Adrenal gland (tissue), 19 donors: ENCODE measurements at places on chromosomes 1 and 21.

- no peak for DNase-seq
These were observed 20.3 kb upstream of the RBBP5 start for GRCh38 chr1:205142102-205142469.

GRCh38 chr1:29861922-29862321 lies 625.6 kb downstream of the PTPRU start:
- DNase-seq, result no peak

DNA sequence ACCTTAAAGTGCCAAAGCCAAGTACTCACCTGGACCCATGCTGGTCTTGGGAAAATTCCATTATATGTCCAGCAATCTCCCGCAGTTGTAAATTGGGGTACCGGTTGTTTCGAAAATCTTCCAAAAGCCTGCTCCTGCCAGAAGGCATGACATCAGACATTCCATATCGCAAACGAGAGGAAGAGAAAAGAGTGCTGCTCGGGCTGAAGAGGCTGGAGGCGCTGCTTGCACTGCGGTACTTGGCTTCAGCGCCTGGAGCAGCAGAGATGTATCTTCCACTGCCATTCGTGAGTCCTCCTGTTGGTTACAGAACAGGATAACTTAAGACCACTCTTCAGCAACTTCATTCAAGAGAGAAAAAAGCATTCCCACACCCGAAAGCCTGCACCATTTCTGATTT lies 45.1 kb upstream of the SDC3 start:
- no peak for DNase-seq

GRCh38 chr1:160144921-160145320 lies 6.5 kb upstream of the ATP1A4 start:
- DNase-seq, result no peak

GRCh38 chr1:237390823-237391222 lies 348.8 kb downstream of the RYR2 start:
- DNase-seq, result no peak

- DNase-seq, result no peak
These were observed 66.3 kb upstream of the FGGY start for GRCh38 chr1:59230622-59231021.

DNA sequence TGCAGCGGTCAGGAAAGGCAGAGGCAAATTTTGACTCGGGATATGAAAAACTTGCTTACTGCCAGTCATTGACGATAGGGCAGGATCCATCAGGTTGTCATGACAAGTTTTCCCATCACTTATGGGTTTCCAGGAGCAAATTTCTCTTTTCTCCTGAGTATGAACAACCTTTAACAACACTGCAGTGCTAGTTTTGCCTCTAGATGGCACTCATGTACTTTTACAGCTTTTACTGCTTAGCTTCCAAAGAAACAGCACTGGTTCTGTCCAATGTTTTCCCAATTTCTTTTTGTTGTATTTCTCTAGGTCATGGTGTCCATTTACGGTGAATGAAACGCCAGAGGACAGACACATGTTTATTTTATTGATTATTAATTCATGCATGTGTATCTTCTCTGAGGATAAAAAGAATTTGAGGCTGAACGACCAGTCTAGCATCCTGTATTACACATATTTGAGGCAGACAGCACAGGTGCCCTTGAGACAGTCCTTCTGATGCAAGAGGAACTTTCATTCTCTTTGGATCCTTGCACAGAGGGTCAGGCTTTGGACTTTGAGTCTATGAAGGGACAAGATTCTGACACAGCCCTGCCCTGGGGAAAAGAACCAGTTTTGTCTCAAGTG lies 112.3 kb upstream of the TRABD2B start:
- peak; percentile 43 for DNase-seq

GRCh38 chr1:89971600-89971999 lies 23.3 kb upstream of the ZNF326 start:
- DNase-seq, result no peak

- no peak for DNase-seq
These were observed 120.3 kb upstream of the VAMP3 start for GRCh38 chr1:7650801-7651200.

DNA sequence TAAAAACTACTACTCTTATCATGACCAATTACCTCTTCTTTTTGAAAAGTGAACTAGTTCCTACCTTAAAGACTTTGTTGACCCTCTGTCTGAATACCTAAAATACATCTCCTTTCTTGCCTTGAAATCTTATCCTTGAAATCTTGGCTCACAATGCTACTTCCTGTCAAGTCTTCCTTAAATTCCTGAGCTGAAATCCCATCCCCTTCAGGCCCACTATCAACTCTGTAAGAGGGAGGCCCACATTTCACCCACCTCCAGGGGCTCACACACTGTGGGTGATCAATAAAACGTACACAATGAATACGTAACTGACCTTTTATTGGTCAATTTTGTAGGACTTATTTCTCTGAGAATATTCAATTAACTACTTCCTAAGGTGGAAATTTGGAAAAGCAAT lies 88.0 kb downstream of the APP start:
- no peak for DNase-seq

- no peak for DNase-seq
These were observed 29.0 kb upstream of the FBXO28 start for GRCh38 chr1:224084867-224085266.
